Ecto neural progenitor cell (in vitro differentiated cells): ENCODE measurements at places on chromosomes 2 and 18.

GRCh38 chr18:12076424-12077140 is 17.1 kb upstream of the ANKRD62 start:
- peak; percentile 66 for DNase-seq

DNA sequence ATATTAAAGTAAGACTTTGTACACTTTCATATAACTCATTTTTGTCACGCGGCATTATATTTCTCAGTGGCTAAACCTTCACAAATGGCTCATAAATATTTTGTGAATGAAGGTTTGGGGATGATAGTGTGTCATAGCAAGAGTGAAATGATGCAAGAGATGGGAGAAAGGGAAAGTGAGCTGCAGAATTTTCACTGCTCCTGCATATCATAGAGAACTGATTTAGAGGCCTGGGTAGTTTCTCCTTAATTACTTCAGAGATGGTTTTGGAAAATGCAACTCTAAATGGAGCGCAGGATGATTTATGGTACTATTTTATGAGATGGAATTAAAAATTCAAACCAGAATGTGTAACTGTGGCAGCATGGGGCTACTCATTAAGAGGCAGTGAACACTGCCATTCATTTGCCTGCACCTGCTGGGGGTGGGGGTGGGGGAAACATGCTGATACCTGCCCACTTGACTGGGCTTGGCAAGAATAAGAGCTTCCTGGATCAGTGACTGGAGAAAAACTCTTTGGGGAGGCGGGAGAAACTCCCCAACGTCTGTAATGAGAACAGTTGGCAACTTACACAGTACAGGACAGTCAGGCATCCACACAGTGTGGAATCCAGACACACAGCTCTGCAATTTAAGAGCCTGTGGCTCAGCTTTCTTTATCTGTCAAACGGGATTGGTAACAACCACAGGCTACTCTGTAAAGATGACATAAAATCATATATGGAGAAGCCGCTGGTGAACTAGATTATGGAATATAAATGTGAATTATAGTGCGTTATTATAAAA is 941.9 kb downstream of the SLC4A3 start:
- no peak for DNase-seq

GRCh38 chr2:141579071-141579470 is 551.7 kb downstream of the LRP1B start:
- DNase-seq: no peak

DNA sequence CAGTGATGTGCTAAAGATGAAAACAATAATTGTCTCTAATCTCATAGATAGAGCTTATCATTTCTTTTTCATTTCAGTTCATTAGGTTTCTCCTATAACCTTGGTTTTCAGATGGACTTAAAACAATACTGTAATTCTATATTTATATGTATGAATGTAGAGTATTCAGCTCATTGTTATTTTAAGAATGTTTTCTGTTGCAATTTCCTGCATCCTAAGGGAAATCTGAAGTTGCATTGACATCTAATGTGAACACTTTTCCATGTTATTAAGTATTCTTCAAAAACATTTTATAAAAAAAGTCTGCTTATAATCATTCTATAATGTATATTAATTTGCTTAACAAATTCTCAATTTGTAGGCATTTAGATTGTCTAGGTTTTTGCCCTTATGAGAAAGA is 288.9 kb downstream of the XIRP2 start:
- DNase-seq: no peak

DNA sequence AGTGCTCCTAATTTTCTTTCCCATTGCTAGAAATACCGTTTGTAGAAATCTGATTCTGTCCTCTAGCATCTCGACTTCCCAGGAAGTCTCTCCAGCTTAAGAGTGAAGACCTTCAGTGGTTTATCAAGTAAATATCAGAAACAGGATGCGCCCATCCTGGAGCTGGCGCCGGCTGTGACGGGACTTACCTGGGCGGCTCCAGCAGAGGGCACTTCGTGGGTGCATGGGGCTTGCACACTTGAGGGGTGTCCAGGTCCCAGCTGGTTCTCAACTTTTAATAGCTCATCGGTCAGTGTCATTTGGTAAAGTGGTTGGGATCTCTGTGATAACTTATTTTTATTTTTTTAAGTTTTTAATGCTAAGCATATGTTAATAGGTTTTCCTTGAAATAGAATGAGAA is 167.0 kb upstream of the TPO start:
- DNase-seq: no peak

- DNase-seq: no peak
These were observed 28.7 kb downstream of the SH2D6 start for GRCh38 chr2:85447222-85447585.

GRCh38 chr2:31212659-31213600 is 4.4 kb downstream of the CAPN14 start:
- no peak for DNase-seq

DNA sequence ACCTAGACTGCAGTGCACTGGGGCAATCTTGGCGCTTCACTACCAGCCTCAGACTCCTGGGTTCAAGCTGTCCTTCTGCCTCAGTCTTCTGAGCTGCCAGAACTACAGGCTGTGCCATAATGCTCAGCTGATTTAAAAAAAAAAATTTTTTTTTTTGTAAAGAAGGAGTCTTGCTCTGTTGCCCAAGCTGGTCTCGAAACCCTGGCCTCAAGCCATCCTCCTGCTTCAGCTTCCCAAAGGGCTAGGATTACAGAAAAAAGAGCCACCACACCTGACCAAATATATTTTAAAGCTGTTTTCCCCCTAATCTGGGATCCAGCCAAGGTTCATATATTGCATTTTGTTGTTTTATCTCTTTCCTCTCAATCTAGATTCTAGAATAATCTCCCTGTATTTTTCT is 82.2 kb downstream of the RAB31 start:
- no peak for DNase-seq

- DNase-seq: no peak
These were observed 235.3 kb upstream of the PXDN start for GRCh38 chr2:1979569-1979968.

DNA sequence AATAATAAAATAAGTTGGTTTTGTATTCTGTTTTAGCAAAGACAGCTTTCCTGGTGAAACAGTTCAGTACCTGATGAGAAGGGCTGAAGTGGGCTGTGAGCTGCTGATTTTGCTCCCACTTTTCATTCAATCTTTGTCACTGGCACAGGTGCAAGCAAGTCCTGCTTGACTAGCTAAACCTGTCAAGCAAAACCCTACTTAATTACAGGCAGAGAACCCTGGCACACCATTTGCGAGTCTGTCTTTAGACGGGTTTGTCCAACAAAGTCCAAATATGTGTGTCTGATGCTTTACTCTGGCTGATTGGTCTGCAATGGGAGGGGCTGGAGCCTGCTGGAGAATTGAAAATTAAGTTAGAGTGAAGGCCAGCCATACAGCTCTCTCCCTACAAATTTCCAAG is 267.2 kb downstream of the EPHA4 start:
- DNase-seq: no peak

DNA sequence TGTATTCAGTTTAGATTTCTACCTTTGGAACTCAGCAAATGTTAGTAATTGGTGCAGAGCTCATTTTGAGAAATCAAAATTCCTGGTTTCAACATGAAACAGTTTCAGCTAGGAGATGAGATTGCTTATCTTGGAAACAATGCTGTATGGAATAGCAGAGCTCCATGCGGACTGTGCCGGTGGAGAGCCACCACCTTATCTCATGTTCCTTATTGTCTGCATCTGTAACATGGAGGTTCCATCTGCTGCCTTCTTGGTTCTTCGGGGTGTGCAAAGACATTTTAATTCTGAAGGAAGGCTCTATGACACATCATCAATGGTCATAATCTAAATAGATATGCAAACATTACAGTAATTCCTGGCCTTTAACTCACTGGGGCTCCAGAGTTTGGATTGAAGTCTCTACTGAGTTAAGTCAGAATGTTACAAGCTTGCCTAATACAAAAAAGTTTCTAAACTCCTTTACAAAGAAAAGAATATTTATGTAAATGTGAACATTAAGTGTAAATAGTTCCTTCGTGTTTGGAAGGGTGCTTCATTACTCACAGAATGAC is 65.3 kb downstream of the PRKRA start:
- no peak for DNase-seq

DNA sequence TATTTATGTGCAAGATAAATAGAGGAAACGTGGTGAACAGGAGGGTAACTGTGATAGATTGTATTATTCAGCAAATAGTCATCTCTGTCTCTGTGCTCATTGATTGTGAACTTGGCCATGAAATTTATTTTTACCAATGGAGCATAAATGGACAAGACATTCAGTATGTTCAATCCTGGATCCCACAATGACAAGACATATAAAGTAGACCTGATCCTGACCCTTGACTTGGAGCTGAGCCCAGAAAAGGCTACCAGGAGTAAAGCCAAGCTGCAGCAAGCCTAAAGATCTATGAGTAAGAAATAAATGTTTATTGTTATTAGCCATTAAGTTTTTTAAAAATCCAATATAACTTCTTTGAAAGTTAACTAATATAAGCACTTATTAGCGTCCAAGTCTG is 531.2 kb downstream of the PIK3C3 start:
- DNase-seq: no peak

DNA sequence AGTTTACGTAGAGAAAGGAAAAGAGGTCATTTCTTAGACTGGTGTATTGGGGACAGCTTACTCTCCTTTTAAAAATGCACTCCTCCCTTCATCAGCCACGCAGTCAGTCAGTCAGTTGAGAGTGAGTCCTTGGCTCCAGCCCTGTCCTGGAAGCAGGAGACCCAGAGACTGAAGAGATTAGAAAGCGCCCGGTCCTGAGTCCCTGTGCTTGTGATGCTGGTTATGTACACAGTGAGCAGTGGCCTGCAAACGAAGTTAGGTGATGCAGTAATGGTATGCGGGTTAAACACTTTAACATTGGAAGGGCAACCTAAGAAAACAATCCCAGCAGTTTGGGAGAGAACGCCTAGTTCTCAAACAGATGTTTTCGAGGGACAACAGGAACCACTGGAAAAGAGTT is 6.3 kb upstream of the ASB1 start:
- DNase-seq: no peak

DNA sequence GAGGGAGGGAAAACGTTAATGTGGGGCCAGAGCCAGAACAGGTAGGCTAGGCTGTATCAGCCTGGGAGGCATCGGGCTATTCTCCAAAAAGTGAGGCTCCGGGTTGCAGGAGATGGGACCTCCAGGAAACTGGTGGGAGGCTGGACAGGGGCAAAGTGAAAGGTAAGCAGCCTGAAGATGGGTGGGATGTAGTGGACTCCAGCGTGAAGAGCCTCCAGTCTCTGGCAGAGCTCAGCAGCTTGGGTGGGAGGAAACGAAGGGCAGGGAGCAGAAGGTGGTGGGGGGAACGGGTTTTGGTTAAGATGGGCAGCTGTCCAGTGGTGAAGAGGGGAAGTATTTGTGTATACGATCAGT is 3.1 kb upstream of the EMX1 start:
- DNase-seq: peak; percentile 41

- no peak for DNase-seq
These were observed 29.1 kb downstream of the UXS1 start for GRCh38 chr2:106165029-106165428.

- DNase-seq: no peak
These were observed 47.1 kb downstream of the LAMA1 start for GRCh38 chr18:7070466-7070865.

GRCh38 chr2:105712166-105712915 is 32.4 kb upstream of the NCK2 start:
- DNase-seq: no peak

- DNase-seq: no peak
These were observed 398.5 kb upstream of the NRP2 start for GRCh38 chr2:205283736-205284270.

DNA sequence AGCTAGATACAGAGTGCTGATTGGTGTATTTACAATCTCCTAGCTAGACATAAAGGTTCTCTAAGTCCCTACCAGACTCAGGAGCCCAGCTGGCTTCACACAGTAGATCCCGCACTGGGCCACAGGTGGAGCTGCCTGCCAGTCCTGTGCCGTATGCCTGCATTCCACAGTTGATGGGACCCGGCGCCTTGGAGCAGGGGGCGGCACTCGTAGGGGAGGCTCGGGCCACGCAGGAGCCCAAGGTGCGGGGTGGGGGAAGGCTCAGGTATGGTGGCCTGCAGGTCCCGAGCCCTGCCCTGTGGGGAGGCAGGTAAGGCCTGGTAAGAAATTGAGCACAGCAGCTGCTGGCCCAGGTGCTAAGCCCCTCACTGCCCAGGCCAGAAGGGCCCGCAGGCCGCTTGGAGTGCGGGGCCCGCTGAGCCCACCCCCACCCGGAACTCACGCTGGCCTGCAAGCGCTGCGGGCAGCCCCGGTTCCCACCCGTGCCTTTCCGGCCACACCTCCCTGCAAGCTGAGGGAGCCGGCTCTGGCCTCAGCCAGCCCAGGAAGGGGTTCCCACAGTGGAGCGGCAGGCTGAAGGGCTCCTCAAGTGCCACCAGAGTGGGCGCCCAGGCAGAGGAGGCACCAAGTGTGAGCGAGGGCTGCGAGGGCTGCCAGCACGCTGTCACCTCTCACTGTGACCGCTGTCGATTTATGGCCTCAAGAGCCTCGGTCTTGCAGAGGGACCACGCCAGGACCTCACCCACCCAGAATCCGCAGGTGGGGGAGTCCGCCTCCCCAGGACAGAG is 76.5 kb downstream of the MEX3C start:
- no peak for DNase-seq

DNA sequence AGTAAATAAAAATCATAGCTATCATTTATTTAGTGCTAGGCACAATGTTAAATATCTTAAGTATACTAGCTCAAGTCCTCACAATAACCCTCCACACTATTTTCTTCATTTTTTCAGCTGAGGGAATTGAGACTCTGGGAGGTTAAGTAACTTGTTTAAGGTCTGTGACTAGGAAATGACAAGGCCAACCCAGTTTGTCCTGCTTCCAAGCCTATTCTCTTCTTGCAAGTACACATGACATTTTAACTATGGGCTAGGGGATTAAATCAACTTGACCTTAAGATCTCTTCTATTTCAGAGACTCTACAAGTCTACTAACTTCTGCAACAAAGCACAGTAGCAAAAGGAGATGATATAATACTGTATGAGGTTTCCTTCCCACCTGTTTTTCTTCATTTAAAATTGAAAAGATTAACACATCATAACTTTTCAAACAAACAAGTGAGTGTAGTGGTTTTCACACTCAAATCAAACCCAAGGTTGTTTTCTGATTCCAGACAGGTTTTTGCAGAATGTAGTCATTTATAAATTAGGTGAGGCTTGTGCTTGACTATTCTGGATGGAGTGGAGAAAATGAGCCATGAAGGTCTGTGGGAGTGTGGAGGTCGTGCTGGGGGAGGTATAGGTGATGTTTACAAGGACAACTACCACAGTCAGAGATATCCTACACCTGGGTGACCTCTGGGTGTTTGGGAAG is 57.0 kb downstream of the CD28 start:
- DNase-seq: no peak

DNA sequence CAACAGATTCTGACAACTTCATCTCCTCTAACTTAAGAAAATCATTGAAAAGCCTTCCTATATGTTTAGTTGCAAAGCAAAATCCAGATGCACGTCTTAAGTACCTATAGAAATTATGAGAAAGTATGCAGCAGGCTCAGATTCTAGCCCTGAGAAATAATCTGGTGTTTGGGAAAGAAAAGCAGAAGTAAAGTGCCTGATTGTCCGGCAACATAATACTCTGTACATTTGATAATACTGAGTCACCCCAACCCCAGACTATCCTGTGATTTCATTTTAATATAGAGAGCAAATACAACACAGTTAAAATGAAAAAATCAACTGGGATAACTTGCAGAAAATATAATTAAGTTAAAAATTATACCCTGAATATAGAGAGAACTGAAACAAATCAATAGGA is 13.5 kb downstream of the RFX8 start:
- no peak for DNase-seq
